Thymus (tissue), 14 donors: ENCODE measurements at places on chromosomes 6 and 20. TPM values are rescaled to one million over a fixed set of nuclear protein-coding genes. Genes with fewer than 3 reads are reported as not detected.

DNA sequence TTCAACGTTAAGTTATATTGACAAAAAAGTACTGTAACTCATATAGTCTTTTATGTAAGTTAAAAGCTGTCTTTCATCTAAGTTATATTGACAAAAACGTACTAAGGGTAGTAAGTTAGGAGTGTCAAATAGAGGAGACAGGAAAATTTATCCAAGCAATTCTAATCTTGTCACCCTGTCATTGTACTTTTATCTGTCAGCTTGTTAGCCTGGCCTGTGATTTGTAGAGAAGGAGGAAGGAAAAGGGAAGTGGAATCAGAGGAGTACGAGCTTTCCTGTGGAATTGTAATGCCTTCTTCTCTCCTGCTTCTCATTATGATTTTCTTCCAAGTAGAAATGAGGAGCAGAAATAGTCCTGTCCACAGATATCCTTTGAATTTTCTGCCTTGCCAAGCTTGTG lies 18.8 kb downstream of the KCTD20 start:
- DNase-seq: no peak

DNA sequence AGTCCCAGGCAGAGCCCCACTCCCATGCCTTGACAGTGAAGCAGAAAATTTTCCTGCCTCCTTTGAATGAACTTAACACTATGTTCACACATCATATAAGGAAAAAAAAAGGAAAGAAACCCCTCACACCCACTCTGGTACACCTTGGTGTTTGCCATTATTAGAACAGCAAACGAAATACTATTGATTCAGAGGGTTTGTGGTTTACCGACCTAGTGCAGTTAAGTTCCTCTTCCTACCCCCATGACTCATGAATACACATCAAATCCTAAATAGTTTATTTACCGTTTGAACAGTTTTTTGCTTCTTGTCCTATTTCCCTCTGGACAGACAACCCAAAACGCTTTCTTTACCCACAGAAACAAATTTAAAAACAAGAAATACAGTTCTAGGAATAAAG lies 237.7 kb downstream of the FOXA2 start:
- no peak for DNase-seq

DNA sequence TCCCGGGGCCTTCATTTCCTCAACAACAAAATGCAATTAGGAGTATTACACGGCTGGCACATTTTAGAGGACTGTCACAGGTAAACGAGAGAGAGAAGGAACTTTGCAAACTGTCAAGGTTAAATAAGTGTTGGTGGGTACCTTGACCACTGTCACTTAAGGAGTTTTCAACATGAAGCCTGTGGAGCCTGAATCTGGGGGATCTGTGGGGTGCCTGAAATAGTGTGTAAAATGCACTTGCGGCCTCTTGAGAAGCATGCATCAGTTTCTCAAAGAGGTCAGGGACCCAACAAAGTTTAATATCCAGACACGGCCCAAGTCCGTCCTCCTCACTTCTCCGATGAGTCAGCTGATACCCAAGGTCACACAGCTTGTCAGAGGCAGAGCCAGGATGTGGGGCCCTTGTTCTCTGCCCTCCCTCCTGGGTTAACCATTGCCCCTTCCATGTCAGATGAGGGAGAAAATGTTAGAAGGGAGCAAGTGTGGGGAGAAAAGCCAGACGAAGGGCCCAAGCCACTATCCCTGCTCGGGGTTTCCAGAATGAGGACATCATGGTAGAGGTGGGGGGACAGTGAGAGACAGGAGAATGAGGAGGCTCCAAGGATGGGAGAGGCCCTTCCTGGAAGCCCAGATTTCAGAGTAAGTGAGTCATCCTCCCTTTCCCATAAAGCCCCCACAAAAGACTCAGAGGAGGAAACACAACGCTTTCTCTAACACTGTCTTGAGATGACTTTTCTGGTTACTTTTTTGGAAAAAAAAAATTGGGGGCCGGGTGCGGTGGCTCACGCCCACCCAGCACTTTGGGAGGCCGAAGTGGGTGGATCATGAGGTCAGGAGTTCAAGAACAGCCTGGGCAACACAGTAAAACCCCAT lies 42.2 kb downstream of the C6orf132 start:
- DNase-seq: no peak

GRCh38 chr20:9945408-9945807 lies 89.4 kb upstream of the ANKEF1 start:
- no peak for DNase-seq

DNA sequence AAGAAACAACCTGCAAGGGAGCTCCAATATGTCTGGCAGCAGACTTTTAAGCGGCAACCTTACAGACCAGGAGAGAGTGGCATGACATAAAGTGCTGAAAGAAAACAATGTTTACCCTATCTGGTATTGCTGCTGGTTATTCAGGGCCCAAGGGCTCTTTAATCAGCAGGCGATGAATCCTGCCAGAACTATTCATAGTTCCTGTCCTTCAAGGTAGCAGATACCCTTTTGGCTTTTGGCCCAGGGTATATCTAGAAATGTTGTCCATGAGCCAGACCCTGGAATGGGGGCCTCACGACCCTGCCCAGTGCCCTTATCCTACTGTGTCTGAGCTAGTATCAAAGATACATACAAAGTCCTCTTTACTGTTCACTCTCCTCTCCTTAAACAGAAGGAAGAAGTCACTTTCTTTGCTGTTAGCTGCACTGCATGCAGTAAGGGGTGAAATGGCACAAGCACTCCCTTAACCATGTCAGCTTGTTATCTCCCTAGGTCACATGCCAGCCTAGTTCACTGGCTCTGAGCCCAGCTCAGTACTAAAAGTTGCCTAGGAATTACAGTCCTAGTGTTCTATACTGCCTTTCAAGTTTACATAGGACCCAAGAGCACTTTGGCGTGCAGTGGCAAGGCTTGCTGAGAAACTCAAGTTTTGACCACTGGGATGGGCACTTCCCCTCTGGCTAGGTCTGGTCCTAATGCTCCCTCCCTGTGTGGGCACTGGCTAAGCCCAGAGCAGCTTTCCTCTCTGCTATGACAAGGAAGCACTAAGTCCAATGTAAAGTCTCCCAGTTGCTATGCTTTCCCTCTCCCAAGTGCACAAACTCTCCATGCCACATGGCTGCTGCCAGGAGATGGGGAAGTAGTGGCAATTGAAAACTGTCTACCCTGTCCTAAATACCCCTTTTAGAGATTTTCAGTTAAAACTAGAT lies 122.0 kb downstream of the HTR1B start:
- DNase-seq: no peak

LIME1 gene
- 80.5 TPM for total RNA-seq

C20orf144 gene
- 0.09 TPM for total RNA-seq

RSPO3 gene
- total RNA-seq: 1.3 TPM
